Activated CD4-positive, alpha-beta memory T cell treated with anti-CD3 and anti-CD28 coated beads, Interleukin-2, amount 10 ng/mL, durations not matched to agents 7 days and 5 days (primary cell): ENCODE measurements at places on chromosomes 12 and 14. TPM values are rescaled to one million over a fixed set of nuclear protein-coding genes. Genes with fewer than 3 reads are reported as not detected.

ACTR10 gene
- 42.3 TPM for total RNA-seq

TAS2R43 gene
- total RNA-seq = 0.63 TPM

ENO2 gene
- 206 TPM for total RNA-seq

KLHL33 gene
- total RNA-seq = 0.05 TPM

OR10AD1 gene
- not detected for total RNA-seq

WDR89 gene
- 21.9 TPM for total RNA-seq

FRMD6 gene
- 3.3 TPM for total RNA-seq

HNF1A gene
- total RNA-seq = not detected

PTPRB gene
- not detected for total RNA-seq

TMEM116 gene
- 19.7 TPM for total RNA-seq

CLEC4C gene
- total RNA-seq = not detected
